ENCODE measurements at places on chromosomes 6 and 20.

GRCh38 chr6:138953451-138953850, 34.6 kb downstream of the REPS1 start:
- no peak for DNase-seq

- no peak for DNase-seq
Measured at GRCh38 chr6:117418320-117418719, 7.4 kb downstream of the ROS1 start.

DNA sequence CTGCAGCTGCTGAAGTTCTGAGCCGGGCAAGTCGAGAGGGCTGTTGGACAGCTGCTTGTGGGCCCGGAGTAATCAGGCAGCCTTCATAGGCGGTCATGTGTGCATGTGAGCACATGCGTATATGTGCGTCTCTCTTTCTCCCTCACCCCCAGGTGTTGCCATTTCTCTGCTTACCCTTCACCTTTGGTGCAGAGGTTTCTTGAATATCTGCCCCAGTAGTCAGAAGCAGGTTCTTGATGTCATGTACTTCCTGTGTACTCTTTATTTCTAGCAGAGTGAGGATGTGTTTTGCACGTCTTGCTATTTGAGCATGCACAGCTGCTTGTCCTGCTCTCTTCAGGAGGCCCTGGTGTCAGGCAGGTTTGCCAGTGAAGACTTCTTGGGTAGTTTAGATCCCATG, 21.2 kb upstream of the MAPK13 start:
- DNase-seq: no peak

GRCh38 chr6:15544321-15544900, 118.4 kb downstream of the DTNBP1 start:
- no peak for DNase-seq

GRCh38 chr6:89980353-89980752, 86.1 kb downstream of the GJA10 start:
- DNase-seq: no peak

GRCh38 chr20:38748861-38749149, 545 bp downstream of the ACTR5 start:
- no peak for DNase-seq

- DNase-seq: no peak
Measured at GRCh38 chr6:126069449-126069848, 83.1 kb downstream of the TRMT11 start.

DNA sequence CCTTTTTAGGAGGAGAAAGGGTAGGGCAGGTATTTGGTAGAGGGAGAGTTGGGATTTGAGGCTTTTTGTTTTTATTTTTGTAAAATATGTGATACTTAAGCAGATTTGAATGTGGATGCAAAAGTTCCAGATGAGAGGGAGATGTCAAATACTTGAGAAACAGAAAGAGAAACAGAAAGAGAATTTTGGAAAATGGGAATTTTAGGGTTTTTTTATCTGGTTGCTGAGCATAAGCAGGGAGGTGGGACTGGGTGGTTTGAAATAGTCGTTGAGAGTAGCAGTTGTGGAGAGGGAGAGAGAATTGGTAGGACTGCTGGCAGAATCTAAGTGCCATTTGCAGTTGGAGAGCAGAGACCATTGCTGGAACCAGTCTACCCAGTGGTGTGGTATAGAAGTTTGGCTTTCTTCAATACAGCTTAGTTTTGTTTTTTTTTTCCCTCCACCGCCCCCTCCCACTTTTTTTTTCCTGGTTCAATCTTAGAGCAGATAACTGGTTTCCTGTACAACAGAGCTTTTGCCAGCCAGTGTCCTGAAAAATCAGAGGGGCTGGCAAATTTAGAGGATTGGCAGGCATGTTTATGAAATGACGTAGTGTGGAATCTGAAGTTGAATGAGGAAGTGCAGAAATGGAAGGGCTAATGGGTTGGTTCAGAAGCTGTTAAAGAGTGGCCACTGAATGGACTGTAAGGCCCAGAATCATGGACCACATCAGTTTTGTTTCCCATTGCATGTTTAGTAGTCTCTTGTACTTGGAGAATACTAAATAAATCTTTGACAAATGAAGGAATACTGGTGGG, 68.7 kb downstream of the ATRN start:
- DNase-seq: no peak

DNA sequence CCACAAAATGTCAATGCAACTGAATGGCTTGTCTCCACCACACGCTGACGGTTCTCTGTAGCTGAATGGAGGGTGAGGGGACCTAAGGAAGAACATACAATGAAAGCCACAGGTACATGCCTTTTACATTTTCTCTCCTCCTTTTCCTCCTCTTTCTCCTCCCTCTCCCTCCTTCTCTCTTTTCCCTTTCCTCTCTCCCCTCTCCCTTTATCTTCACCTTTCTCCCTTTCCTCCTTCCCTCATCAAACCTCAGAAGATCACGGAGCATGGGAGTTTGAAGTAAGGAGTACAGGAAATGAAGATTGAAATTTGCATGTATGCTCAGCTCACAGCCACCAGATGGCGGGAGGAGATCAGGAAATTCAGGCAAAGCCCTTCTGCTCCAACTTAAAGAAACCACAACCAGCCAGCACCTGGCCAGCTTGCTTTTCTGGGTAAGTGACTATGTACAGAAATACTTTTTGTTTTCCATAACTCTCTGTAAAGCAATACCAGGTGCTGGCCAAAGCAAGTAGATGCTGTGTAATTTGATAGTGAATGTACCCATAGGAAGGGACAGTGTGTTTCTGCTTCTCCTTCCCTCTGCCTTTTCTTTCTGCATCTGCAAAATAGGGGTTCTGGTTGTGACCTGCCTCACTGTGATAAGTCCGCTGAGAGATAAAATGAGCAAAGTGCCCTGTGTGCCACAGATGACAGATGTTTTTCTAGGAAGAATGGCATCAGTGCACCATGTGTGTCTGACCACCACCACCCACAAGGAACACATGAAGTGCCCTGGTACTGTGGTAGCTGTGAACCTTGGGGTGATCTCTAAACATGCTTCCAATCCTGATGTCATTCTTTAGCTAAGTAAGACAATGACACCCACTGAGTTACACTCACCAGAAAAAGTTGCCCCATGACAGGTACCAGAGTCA, 18.6 kb upstream of the FOXO3 start:
- DNase-seq: peak; percentile 78

GRCh38 chr6:19394687-19395086, 442.5 kb upstream of the ID4 start:
- DNase-seq: no peak

GRCh38 chr20:1330075-1330830, 1.3 kb upstream of the SDCBP2 start:
- no peak for DNase-seq

- peak; percentile 7 for DNase-seq
Measured at GRCh38 chr20:58086763-58087561, 141.5 kb downstream of the ANKRD60 start.

DNA sequence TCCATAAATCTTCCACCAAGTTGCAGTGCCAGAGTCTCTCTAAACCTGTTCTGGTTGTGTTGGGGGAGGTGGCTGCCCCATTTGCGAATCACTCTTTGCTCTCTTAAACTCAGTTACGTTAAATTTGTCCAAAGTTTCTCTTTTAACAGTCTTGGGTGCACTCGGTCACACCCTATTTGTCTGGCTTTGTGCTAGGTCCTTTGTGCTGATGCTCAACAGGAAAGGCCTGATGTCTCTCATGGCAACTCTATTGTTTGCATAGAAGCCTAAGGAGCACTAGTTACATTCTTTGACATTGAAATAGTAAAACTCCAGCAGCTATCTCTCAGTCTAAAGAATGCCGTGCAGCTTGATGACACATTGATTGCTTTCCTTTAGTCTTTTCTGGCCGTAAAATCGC, 105.1 kb downstream of the TRMT11 start:
- no peak for DNase-seq

DNA sequence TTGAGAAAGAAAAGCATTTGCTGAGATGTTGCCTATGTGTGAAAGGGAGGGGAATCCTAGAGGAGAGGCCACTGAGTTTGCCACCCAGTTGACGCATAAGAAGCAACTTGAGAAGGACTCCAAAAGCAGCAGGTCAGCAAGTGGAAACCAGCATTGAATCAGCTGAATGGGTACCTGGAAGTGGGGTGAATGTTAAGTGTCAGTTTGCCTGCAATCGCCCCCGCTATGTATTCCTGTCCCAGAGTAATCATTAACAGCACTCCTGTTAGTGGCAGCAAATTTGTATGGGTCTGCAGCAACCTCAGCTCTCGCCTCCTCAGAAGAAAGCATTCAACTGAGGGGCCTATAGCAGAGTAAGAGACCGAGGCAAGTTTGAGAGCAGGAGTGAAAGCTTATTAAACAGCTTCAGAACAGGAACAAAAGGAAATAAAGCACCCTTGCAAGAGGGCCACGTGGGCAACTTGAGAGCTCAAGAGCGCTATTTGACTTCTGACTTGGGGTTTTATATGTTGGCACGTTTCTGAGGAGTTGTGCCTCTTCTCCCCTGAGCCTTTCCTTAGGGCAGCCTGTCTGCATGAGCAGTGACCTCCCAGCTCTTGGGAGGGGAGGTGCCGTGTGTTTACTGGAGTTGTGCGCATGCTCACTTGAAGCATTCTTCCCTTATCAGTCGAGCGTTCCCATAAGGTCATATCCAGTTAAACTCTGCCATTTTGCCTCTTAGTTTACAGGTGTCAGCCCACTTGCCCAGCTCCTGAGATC, 122.6 kb upstream of the PHACTR1 start:
- no peak for DNase-seq

DNA sequence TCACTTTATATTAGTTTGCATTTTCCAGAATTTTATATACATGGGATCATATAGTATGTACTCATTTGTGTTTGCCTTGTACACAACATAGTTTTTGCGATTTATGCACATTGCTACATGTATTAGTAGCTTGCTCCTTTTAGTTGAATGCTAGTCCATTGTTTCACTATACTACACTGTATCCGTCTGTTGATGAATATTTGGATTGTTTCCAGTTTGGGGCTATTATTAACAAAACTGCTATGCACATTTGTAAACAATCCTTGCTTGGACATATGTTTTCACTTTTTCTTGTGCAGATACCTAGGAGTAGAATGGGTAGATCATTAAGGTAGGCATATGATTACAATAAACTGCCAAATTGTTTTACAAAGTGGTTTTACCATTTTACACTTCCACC, 3.9 kb upstream of the LRRC1 start:
- DNase-seq: no peak

DNA sequence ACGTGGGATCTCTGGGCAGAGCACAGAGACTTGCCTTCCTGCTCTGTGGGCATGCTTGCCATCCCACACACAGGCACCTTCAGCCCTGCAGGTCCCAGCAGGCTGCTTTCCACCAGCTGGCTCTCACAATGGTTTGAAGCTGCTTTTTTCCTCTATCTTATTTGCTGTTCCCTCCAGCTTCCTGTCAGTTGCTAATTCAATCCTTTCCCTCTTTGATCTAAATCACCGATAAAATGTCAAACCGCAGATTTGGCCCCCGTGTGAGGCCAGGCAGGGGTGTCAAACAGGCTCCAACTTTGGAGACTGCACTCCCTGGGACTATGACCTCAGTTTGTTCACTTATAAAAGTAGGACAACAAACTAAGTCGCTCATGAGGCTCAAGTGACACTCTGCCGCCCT, 40.6 kb upstream of the PCMTD2 start:
- no peak for DNase-seq

DNA sequence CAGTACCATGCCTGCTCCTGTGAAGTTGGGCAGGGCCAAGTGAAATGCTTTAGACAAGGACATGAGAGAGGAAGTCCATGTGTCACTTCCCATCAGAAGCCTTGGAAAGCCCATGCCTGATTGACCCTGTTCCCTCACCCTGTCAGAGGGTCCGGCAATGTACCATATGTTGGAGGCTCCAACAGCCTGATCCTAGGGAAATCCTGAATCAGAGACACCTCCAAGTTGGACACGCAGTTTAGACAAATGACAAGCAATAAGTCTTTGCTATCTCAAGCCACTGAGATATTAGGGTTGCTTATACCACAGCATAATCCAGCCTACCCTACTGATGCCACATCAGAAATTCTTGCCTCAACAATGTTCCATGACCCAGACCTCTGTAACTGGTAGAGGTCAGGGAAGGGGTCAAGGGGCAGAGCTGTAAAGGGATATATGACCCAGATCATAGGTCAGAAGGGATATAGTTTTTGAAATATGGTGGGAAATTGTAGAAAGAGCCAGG, 174.8 kb downstream of the HACE1 start:
- no peak for DNase-seq

DNA sequence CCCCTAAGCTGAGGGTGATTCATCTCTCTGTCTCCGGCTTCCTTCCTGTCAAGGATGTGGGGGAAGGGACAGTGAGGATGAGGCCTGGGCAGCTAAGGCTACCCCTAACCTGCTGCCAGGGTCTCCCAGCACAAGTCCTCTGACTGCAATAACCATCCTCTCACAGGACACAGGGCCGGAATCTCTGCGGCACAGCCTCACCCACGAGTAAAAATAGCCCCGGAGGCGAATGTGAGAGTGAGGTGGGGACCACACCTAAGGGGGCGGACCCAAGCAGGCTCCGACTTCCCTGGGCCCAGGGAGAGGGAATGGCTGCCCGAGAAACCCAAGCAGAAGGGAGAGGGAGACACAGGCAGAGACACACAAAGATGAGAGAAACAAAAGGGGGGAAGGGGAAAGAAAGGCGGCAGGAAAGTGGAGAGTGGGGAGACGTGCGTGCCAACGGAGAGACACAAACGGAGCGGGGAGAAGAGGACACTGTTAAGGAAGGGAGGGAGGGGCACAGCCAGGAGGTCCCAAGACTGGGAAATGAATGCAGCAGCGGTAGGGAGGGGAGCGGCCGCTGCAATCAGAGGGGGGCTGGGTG, 1.4 kb downstream of the CLIC1 start:
- no peak for DNase-seq

DNA sequence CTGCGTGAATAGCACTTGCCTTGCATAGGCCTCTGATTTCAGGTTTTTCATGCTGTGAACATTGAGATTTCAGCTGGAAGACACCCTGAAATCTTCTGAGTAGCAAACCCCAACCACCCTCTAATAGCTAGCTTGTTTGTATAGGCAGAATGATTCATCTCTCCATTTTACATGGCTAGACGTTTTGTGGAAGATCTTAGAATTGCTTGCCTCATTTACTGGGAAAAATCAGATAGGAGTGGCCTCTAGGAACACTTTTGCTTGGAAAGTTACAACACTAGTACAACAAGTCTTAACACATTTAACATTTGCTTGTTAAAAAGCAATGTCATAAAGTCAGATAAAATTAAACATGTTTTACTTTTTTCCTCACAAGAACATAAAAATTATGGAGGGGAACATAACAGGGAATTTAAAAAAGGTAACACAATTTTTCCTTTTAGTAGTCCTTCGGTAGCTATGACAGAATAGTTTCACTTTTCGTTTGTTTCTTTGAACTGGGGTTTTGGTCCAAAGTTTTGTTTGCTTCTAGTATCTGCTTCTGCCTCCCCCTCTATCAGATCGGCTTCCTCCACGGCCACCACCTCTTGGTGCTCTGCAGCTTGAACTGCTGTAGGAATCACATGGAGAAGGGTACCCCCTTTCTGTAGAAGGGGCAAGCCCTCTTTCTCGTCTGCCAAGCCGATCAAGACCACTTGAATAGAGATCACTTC, 102.2 kb upstream of the PTCHD4 start:
- DNase-seq: no peak

GRCh38 chr6:100336876-100337275, 127.8 kb downstream of the SIM1 start:
- DNase-seq: no peak

Measured in cerebellum (tissue), 4 donors.